ENCODE measurements at places on chromosomes 3 and 15.

- DNase-seq, result no peak
Observed at GRCh38 chr3:14353502-14353901, 48.9 kb upstream of the SLC6A6 start.

DNA sequence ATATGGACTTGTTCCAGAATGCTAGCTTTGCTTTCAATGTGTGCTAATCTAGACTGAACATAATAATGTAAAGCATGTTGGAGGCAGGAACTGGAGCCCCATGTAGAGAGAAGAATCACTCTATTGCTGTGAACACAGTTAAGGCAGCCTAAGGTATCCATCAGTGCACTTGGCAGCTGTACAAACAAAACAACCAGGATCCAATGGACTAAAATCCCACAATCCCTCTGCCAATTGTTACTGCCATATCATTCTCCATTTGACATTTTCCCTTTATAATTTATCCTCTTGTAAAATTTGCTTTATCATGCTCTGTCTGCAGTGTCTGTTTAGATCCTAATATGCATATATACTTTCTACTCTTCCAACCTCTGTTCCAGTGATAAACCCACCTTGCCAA, 756.8 kb upstream of the LMCD1 start:
- DNase-seq, result no peak

DNA sequence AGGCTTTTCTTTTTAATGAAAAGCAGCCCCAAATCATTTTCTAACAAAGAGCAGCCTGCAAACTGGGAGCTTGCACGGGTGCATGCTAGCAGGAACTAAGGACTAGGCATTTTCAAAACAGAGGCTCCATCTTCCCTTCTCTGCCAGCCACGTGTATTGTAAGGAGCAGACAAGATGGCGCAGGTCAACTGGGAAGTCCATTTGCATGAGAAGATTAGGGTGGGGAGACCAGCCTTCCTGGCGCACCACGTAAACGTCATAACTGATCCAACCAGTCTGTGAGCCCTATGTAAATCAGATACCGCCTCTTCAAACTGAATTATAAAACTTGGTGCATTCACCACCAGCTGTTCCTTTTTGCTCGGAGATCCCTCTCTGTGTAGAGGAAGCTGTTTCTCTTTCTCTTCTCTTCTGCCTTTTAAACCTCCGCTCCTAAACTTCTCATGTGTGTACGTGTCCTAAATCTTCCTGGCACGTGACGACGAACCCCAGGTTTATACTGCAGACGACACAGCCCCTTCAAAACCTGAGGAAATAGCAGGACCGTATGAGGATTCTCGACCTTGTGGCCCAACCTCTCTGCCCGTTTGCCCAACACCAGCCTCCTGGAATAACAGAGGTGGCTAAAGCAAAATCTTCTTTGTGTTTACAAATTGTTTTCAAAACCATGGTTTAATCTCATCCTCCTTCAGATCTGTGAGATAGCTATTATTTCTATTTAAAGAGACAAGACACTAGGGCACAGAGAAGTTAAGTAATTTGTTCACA, 26.4 kb upstream of the SLC30A4 start:
- DNase-seq, result no peak

DNA sequence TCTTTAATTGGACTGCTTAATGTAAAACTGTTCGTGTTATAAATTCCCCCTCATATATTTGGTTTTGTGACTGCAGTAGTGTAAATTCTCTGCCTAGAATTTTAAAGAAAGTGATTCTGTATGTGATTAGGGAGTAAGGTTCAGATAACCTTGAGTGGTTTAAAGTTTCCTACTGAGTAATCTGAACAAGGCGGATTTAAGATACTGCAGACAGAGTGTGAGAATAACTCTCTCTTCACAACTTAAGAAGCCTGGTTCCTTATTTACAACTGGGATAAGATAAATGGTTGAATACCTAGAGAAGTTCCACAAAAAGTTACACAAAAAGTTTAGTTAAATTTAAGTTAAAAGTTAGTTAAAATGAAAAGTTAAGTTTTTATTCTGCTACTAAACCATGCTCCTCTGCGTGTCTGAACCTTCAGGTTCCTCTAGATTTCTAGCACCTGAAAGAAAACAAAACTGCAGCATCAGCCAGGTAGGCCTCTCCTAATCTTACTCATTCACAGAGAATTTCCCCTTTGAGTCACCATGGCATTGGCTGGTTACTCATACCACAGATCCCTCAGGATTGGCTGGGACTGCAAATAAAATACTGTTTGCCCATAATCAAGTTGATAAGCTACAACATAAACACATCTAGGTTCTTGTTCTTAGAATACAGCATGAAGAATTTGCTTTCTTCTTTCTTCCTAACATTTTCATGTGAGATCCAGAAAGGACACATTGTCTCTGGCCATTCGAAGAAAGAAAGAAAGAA, at the start of gene ARL14:
Gene ARL14, plus strand, starts transcription at position 614 of the 757 bp plus-strand sequence. CDS start 187 bp downstream, outside the sequence.
- no peak for DNase-seq

GRCh38 chr3:66035763-66036477, 2.8 kb downstream of the MAGI1 start:
- peak; percentile 52 for DNase-seq

- no peak for DNase-seq
Observed at GRCh38 chr15:37979671-37980409, 45.4 kb downstream of the TMCO5A start.

- no peak for DNase-seq
Observed at GRCh38 chr3:113873814-113874526, 35.4 kb downstream of the GRAMD1C start.

DNA sequence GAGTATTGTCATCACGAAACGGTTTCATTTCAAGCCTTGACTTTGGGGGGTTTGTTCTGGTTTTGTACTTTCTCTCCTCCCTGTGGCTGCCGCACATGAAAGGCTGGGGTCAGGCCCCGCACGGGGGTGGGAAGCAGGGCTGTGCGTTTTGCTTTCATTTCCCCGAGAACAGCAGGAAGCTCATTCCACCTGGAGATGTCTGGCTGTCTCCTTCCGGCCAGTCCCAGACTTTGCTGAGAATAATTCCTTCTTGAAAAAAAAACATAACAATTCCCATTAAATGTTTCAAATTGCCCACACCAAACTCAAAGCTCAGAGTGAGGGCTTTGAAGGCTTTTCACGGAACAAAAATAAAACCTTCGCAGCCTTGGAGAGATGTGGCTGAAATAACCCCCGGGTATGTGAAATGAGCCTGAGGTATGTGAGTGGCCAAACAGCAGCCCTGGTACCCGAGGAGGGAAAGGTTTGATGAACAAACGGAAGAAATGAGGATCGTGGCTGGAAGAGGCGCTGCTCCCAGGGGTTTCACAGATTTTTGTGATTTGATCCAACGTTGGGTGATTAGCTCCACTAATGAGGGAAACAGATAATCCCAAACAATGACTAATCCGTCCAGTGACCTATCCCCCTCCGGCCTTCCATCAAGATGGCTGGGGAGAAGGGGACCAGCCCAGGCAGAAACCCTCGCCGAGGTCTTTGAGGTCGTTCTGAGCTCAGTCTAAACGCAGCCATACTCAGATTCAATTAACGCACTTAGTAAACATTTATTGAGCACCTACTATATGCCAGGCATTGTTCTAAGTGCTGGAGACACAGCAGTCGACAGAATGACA, 126.9 kb upstream of the MEF2A start:
- DNase-seq, result no peak

- no peak for DNase-seq
Observed at GRCh38 chr3:130569461-130570365, 52.7 kb downstream of the COL6A6 start.

GRCh38 chr3:186824430-186825139, 17.9 kb upstream of the ADIPOQ start:
- DNase-seq, result no peak

- no peak for DNase-seq
Observed at GRCh38 chr3:183638101-183638852, 2.9 kb downstream of the KLHL24 start.
